ENCODE measurements at places on chromosomes 6 and 20.

GRCh38 chr6:52522151-52522626 is 54.7 kb downstream of the TRAM2 start:
- no peak for DNase-seq

- DNase-seq, result no peak
Observed at GRCh38 chr6:157066781-157067491, 256.4 kb downstream of the TMEM242 start.

DNA sequence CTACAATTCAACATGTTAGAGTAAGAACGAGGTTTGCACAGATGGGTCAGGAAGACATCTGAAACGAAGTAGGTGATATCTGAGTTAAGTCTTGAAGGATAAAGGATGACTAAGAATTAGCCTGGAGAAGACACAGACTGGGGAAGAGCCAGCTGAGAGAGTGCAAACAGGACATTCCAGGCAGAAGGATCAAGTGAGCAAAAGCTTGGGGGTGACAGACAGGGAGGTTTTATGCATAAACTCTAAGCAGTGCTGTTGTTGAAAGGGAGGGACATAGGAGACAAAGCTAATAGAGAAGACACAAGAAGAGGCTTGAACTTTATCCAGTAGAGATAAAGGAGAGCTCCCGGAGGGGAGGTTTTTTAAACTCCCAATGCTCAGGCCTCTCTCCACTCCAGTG is 15.0 kb upstream of the ETV7 start:
- no peak for DNase-seq

DNA sequence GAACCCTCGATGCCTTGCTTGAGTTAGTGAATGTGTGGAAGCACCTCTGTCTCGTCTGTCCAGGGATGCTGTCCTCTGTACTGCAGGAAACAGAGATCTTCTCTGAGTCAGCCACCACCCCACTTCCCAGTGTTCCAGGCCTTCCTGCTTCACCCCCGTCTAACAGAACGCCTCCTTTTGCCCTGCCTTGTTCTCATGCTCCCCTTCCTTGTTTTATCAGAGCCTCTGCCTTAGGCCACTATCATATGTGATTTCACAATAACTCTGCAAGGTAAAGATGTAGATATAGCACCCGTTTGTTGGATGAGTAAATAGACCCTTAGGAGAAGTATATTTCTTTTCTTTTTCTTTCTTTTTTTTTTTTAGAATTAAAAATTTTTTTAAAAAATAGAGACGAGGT is 106.7 kb upstream of the CLDN20 start:
- no peak for DNase-seq

GRCh38 chr6:112821476-112821875 is 474.3 kb downstream of the RFPL4B start:
- no peak for DNase-seq

DNA sequence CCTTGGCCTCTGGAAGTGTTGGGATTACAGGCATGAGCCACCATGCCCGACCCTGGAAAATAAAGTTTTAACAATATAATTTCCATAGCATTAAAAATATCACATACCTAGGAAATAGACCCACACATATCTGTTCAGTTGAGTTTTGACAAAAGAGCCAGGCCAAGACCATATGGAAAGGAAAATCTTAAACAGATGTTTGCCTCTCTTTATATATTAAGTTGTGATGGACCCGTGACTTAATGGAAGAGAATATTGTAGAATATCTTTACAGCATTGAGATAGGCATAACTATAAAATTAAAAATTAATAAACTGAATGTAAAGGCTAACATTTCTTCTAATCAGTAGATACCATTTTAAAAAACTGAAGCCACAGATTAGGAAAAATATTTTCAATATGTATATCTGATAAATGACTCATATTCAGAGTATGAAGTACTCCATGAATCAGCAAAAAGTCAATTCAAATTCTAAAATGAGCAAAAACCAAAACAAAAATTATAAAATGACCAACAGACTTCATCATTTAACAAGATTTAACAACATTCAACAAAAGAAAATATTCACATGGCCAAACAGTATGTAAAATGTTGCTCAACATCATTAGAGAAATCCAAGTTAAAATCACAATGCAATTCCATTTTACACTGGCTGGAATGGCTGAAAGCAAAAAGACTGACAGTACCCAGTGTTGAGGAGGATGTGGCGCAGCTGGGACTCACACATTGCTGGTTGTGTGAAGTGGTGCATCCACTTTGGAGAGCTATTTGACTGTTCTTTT is 43.3 kb downstream of the GTF2H5 start:
- no peak for DNase-seq

DNA sequence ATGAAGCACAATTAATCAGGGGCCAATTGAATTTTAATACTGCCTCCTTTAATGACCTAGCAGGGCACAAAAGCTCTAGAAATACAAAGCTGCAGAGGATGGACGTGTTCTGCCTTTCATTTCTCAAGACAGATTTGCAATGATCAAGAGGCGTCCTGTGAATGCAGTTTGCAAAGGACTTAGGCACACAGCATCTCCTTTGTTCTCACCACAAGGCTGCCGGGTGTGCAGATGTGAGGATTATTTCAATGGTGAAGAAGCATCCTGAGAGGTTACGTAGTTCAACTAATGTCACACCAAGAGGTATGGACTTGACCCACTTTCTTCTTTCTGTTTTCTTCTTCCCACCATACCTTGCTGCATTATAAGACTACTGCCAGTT is 42.9 kb upstream of the SPTLC3 start:
- DNase-seq, result no peak

GRCh38 chr6:92364948-92365541 is 1054.3 kb downstream of the EPHA7 start:
- no peak for DNase-seq

DNA sequence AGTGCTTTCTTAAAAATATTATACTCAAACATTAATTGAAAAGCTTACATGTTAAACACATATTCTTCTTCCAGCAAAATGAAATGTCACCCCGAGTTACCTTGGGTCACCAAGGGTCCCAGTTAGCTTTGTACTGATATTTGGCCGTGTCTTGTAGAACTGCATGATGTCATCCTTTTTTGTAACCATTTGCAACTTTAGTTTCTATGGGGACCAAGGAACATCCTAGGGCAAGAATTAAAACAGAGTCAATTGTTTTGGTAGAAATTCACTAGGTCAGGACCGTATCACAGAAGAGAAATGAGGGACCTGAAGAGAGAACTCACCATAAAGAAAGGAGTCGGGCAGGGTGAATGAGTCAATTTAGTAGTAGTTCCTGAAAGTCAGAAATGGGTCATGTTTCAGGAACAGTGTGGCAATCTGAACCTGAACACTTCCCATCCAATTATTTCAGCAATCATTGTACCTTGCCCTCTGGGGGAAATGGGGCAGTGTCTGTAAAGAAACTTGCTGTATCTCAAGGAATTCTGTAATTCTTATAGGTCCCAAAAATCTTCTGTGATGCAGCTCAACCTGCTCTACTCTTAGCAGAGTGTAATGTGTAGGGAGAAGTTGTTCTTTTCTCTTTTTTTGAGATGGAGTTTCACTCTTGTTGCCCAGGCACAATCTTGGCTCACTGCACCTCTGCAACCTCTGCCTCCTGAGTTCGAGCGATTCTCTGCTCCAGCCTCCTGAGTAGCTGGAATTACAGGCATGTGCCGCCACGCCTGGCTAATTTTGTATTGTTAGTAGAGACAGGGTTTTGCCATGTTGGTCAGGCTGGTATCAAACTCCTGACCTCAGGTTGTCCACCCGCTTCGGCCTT is 5.3 kb upstream of the AKAP7 start:
- no peak for DNase-seq

- DNase-seq, result no peak
Observed at GRCh38 chr6:107666084-107666980, 157.8 kb downstream of the SCML4 start.

DNA sequence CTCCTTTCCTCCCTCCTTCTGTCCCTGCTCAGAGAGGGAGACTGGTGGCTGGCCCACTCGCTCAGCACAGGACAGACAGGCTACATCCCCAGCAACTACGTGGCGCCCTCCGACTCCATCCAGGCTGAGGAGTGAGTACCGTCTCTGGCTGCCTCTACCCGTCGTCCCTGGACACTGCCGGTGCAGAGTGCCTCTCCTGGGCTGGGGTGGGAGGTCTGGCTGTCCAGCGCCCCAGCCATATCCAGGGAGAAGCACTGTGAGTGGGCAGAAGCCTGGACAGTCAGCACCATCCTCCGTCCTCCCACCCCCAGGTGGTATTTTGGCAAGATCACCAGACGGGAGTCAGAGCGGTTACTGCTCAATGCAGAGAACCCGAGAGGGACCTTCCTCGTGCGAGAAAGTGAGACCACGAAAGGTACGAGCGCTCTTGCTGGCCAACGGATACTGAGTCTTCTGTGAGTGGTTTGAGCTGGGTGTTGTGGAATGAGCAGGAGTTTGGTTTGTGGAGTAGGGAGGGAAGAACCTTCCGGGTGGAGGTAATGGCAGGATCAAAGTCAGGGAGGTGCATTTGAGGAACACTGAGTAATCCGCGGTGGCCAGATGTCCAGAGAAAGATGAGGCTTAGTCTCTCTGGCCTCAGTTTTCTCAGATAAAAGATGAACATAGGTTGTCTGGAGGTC is 48.1 kb downstream of the SRC start:
- DNase-seq, result no peak

DNA sequence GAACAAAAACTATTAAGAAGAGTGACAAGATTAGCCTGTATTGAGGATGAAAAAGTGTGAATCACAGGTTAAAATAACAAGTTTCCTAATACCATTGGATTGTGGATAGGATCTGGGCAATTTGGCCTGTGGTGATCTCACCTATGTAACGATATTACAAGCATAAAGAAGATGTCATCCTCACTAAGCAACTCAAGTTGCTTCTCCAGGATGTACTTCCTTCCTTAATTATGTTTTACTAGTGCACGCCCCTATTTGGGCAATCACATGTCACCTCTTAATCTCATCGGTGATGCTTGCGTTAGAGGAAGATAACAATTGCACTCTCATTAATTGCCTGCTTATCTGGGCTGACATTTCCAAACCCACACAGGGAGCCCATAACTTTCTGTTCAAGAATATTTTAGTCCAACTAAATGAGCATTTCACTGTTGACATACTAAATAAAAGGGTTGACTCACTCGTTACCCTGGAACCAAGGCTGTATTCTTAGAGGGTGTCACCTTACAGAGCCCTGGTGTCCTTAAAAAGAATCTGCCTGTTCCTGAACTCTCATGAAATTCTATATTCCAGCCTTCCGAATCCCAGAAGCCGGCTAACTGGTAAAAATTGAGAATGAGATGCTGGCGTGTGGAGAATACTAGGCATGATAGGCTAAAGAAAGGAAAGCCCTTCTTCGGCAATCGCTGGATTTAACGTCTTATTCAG is 88.2 kb upstream of the ATXN1 start:
- DNase-seq, result peak; percentile 48

- DNase-seq, result no peak
Observed at GRCh38 chr20:17300113-17300512, 73.3 kb downstream of the PCSK2 start.

DNA sequence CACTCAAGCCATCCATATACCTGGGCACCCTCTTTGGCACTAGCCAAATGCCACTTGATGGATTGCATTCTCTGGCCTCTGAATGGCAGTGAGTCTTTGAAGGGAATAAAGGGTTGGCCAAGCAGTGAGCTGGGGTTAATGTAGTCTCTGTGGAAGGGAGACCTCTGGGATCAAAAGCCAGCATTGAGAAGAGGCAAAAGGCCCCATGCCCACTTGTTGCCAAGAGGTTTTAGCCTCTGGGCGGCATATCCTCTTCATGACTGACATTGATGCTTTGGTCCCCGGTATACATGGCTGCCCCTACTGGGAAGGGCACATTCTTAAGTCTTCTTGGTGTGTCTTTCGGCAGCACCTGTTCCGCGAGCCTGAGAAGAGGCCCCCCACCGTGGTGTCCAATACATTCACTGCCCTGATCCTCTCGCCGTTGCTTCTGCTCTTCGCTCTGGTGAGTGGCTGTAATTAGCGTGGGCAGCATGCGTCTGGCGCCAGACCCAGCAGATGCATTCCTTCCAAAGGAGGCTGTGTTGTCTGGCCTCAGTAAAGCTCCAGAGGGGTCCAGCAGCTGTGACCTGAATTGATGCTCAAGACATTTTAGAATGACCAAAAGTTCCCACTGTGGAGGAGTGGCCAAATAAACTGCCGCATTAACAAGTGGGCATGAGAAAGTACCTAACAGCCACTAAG is 29.5 kb downstream of the GHRH start:
- no peak for DNase-seq

- no peak for DNase-seq
Observed at GRCh38 chr6:117951783-117952182, 44.7 kb downstream of the SLC35F1 start.

GRCh38 chr6:41813469-41813868 is 26.0 kb downstream of the TOMM6 start:
- no peak for DNase-seq

DNA sequence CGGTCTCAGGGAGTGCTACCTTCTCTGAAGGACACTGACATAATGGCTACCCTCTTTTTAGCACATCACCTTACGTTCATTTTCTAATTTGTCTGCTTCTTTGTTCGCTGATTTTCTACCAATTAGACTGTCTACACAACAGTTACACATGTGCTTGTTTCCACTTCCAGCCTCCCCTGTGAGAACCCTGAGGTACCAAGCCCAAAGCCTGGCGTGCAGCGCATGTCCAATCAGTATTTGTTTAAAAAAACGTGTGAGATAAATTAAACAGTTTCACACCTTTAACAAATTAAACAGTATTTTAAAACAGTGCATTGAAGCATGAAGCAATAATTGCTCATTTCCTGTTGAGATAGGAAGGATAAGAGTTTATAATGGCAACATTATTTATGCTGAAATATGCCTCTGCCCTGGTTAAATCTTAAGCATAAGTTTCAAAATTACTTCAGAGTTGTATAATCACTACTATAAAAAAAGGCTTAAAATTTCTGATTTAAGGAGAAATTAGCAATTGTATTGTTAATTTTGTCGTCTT is 88.9 kb downstream of the MAP3K5 start:
- DNase-seq, result no peak

DNA sequence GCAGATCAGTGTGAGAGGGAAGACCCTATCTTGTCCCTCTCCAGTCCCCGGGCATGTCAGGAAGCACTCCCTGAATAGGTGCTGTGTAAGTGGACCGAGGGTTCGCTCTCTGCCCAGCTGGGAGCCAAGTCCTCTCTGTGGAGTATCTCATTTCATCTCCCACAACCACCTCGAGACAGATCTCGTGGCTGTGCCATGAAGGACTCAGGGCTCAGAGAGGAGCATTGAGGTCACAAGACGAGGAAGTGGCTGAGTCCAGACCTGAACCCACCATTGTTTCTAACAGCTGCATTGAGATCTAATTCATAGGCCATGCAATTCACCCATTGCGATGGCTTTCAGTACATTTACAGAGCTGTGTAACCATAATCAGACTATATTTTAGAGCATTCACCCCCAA is 34.7 kb upstream of the STX16 start:
- no peak for DNase-seq

DNA sequence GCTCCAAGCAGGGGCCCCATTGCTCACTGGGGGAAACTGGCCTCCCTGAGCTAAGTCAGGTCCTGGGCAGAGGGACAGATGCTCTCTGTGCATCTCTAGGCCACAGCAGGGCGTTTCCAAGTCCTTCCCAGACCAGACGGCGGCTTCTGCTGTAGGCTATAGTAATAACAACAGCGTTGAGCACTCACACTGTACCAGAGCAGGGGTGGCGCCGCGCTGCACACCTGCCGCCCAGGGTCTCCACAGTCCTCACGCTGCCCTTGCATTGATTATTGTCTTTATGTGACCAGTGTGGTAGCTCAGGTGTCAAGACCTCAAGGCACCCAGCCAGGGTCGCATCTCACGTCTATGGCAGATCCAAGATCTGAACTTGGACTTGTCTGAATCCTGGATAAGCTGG is 14.9 kb upstream of the CCN5 start:
- no peak for DNase-seq

- DNase-seq, result no peak
Observed at GRCh38 chr6:1679031-1679687, 69.4 kb downstream of the FOXC1 start.

Measured in HTR-8/SVneo (cell line).